ENCODE measurements at places on chromosomes 12 and 14.

DNA sequence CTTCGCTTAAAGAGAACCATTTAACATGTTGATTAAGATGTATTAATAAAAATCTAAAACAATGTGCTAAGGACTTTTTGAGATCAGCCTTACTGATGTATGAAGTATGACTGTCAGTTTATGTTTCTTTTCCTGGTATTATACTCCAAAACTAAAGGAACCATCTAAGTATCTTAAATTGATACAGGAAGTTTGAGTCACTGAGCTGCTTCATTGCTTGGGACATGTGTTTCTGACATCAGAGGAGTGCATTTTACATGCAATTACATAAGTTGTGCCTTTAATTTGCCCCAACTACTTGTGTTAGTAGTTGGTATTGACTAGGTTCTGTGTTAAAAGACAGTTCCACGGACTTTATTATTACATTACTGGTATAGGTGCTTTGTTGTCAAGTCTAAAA, 50.9 kb downstream of the PROX2 start:
- DNase-seq: no peak

DNA sequence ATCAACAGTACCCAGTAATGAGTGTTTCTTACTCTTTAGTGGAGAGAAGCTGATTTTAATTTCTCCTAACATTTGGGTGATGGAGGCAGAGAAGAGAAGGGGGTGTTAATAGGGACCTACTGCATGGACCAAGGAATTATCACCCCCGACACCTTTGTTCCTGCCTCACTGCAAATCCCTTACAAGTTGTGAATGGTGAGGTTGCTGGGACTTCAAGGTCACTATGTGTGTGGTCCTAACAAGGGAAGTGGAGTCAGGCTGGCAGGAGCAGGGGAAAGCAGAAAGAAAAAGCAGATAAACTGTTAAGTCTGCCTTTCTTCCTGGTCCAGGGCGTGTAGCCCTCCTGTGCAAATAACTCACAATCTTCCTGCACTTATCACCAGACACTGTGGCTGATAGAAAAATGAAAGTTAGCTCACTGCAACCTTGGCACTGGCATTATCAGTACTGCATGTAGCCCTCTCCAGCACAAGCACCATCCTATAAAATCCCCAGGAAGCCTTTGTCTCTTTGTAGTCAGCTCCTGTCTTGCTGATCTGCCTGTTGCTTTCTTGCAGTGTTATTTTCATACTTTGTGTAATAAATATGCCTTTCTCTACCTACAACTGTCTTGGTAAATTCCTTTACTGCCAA, 112.3 kb upstream of the DNM1L start:
- no peak for DNase-seq

- no peak for DNase-seq
These were observed 23.5 kb downstream of the FAM222A start for GRCh38 chr12:109737126-109737525.

DNA sequence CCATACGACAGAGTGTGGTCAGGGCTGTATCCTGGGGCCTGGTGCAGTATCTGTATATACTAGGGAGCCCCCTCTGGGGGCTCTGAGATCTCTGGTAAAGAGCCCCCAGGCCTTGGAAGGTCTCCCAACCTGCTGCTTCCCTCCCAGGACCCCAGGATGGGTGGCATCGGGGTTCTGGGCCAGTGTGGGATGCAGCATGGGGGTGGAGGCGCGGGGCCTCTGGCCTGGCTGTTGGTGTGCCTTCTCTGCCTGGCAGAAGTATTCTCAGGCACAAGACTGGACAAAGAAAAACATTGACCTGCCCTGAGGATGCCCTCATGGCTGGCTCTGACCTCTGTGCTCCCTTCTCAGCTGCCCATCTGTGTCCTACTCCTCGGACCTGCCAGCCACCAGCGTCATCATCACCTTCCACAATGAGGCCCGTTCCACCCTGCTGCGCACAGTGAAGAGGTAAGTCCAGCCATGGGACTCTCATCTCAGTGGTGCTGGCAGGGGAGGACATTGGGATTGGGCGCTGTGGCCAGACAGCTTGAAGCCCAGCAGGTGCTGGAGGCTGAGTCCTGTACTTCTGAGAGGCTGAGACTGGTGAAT, 64.5 kb downstream of the GALNT16 start:
- no peak for DNase-seq

DNA sequence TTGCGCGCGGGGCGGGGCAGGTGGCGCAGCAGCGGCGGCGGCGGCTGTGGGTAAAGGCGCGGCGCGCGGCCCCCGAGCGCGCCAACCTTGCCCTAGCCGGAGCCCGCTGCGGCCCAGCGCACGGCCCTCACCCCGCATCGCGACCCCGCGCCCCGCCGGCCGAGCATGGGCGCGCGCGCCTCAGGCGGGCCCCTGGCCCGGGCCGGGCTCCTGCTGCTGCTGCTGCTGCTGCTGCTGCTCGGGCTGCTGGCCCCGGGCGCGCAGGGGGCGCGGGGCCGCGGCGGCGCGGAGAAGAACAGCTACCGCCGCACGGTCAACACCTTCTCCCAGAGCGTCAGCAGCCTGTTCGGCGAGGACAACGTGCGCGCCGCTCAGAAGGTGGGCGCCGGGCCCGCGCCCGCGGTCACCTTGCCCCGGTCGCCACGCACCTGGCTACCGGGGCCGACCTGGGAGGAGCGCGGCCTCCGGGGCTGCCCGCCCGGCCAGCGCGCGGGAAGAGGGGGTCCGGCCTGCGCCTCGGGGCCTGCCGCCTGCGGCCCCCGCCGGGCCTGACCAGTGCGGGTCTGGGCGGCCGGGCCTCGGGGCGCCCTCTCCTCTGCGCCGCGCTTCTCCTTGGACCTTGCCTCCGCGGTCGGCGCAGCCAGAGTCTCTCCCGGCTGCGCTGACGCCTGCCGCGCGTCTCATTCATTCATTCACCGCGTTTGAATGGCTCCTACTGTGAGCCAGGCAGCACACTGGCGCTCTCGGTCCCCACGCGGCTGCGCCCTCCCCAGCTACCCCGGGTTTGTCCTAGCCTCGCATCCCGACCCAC, at the start of gene BRI3BP:
BRI3BP (plus strand) TSS at position 20 of the 811 bp plus-strand sequence; CDS start at position 166, 146 bp downstream.
- DNase-seq: no peak

- DNase-seq: no peak
These were observed 27.0 kb downstream of the SMOC1 start for GRCh38 chr14:69906201-69906600.

GRCh38 chr12:117571321-117571720, 209.9 kb upstream of the NOS1 start:
- no peak for DNase-seq

DNA sequence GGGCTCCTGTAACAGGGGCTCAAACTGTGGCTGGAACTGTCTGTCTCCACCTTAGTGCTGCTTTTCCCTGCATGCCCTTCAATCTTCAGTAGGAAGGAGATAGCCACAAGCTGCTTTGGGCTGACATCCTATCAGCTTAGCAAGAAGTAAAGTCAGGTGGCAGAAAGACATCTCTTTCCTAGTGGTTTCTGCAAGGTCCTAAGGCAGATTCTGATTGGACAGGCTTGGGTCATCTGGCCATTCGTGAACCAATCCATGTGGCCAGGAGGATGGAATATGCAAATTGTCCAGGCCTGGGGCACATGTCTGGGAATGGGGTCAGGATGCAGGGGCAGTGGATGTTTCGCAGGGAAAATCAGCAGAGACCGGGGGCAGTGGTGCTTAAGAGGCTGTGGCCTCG, 5.2 kb downstream of the RITA1 start:
- no peak for DNase-seq

DNA sequence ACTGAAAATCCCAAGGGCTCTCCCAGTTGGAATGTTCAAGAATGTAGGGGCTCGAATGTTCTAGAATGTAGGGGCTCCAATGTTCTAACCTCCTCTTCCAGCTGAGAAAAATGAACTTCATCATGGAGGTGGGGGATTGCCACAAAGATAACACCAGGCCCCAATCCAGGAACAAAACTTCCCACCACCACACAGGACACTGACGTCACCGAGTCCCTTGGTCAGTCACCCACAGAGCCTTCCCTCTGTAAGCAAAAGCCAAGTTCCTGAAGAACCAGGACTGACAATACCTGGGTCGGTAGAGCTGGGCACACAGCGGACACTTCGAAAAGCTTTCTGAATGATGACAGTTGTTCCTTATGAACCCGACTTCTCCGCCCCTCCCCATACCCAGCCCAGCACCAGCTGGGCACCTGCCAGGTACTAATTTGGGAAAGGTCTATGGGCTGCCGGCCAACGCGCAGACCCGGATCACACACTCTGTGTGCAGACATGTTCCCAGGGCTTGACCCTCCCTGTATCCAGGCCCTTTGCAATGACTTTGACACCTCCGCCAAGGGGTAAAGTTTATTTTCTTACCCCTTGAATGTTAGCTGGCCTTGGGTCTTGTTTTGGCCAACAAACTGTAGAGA, 18.9 kb downstream of the ITPK1 start:
- DNase-seq: no peak

DNA sequence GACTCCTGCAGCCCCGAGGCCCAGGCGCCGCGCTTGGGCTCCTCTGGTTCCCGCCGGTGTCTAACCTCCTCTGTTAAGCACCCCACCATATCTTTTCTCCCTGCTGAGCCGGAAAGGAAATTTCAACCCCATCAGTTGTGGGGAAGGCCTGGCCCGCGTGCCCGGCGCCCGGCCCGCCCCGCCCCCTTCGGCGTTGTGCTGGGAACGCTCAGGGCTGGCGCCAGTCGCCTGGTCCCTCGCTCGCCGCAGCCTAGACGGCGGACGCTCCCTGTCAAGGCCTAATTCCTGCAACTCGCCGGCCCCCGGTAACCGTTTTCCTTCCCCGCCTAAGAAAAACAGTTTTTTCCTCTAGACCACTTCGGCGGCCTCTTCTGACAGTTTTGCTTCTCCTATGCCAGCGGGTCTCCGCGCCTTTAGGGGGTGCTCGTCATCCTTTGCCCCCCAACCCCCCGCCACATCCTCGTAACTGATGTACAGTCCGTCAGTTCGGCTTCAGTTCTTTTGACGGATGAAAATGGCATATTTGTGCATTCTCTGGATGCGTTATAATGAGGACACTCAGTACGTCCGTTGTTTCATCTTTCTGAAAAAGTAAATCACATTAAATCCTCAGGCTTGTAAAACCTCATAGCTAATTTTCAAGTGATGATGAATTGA, 506 bp upstream of the NAP1L1 start:
- no peak for DNase-seq

GRCh38 chr12:103880299-103881142, 39.5 kb upstream of the NT5DC3 start:
- DNase-seq: no peak

DNA sequence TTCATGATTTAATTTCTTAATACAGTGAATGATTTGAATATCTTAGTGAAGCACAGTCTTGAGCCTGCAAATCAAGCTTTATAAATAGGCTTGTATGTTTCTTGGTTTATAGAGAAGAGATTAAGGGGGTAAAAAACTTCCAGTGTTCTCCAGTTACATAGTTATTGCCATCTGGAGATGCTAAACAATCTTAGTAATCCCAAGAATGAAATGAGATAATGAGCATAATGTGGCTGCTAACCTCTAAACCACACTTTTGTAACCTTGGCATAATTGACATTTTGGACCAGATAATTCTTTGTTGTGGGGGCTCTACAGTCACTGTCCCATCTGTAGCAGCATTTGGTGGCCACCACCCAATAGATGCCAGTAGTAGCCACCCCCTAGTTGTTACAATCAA, 316.8 kb downstream of the CCDC91 start:
- no peak for DNase-seq

DNA sequence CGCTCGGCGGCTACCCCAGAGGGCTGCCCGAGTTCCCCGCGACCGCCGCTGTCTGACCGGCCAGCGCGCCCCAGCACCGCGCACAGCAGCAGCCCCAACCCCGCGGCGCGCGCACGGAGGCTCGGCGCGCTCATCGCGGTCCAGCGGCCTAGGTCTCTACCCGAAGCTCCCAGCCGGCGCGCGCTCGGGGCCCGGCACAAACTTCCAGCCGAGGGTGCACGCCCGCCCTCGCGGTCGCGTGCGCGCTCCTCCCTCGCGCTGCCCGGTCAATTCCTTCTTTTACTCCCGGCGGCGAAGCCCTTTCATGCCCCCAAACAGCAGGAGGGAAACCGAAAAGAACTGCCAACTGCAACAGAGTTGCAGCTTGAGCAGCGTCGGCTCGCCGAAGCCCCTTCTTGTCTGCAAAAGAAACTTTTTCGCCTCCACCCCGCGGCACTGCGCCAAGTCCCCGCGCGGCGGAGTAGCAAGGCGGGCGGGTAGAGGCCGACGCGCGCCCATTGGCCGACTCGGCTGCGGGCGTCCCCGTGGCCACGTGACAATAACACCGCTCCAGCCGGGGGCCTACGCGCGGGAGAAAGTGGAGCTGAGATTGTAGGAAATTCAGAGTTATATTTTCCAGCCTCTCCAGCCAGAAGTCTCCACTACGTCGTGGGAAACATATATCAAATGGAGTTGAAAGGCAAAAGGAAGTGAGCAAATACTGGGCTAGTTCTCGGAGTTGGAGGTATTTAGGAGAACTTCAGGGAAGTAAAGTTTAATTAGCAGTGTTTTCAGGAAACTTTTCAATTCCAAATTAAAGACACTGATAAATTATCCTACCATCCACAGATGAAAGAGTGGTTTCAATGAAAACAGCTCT, at the start of gene LRIG3:
LRIG3 (minus strand) TSS at position 403 of the 859 bp plus-strand sequence; CDS start at position 134, 269 bp downstream.
- DNase-seq: no peak

DNA sequence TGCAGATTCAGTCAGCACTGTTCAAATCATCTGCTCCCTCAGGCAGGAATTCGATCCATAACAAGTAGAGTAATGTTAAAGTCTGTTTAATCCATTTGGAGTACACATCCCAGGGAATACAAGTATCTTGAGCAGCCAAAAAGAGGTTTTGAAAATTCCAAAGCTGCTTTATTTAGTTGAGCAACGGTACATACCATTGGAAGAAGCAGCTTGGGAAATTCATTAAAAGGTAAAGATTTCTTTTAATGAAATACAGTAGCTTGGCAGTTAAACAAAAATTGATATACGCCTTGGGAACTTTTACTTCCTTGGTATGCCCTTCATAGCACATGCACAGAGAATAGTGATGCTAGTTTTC, 153.8 kb downstream of the LRIG3 start:
- no peak for DNase-seq

GRCh38 chr14:45332360-45332988, 79.5 kb upstream of the MIS18BP1 start:
- DNase-seq: no peak

DNA sequence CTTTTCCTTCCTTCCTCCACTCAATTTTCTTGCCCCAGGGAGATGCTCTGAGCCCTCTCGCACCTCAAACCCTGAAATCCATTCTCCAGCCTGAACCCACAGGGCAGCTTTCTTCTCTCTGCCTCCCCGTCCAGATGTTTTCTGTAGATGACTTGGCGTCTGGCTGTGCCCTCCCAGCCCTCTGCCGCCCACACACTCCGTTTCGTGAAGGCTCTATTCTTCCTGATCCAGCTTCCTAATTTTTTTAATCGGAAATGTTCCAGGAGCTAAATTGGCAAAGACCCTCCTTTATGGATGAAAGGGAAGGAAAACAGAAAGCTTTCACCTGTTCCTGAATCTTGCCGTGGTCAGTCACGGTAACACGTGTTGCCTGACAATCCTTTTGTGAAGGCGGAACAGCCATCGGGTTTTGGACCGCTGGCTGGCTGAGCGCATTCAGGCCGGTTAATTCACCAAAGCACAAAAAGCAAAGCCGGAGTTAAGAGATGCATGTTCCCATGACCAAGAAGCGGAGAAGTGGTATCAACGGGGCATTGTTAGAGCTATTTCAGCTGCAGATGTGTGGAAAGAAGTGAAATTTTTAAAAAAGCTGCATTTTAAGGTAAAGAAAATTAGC, 70.2 kb upstream of the FBRSL1 start:
- DNase-seq: no peak
